Muscle of leg (tissue), 16 donors: ENCODE measurements at places on chromosomes 6 and 20. TPM values are rescaled to one million over a fixed set of nuclear protein-coding genes. Genes with fewer than 3 reads are reported as not detected.

CAGE1 gene
- 0.04 TPM for total RNA-seq

IPCEF1 gene
- 1.4 TPM for total RNA-seq

SNAP91 gene
- 2.3 TPM for total RNA-seq

ZSWIM1 gene
- 5.1 TPM for total RNA-seq

EMILIN3 gene
- total RNA-seq: 46.1 TPM

OTOR gene
- 0.35 TPM for total RNA-seq

TRIM38 gene
- 4.8 TPM for total RNA-seq

DNA sequence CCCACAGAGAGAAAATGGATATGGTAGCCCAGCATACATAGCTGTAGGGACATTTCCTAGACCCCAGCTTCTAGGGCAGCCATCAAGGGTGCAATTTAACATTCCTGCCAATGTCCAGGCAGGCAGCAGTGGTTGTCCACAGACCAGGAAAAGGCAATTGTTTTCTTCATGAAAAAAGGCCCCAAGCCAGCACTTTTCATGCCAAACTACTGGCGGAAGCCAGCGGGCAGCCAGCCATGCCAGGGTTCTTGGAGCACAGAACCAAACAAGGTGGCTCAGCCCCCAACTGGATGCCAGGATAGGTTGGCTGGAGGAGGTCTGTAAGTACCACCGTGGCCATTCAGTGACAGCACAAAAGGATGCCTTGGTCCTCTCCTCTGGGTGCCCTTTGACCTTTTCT is 94.6 kb downstream of the BANF2 start:
- peaks cover 16% of the 10 kb centered on the region for H3K4me1 ChIP-seq
- H3K27ac ChIP-seq: no peak overlapping the region
- no peaks in the 10 kb centered on the region for H3K36me3 ChIP-seq
- no peaks in the 10 kb centered on the region for H3K27me3 ChIP-seq

GRCh38 chr6:19465760-19466159 is 371.4 kb upstream of the ID4 start:
- H3K36me3 ChIP-seq: no peaks in the 10 kb centered on the region
- H3K4me3 ChIP-seq: no peak overlapping the region
- peaks cover 3% of the 10 kb centered on the region for H3K4me1 ChIP-seq
- no peak for DNase-seq
- H3K27me3 ChIP-seq: no peaks in the 10 kb centered on the region

DNA sequence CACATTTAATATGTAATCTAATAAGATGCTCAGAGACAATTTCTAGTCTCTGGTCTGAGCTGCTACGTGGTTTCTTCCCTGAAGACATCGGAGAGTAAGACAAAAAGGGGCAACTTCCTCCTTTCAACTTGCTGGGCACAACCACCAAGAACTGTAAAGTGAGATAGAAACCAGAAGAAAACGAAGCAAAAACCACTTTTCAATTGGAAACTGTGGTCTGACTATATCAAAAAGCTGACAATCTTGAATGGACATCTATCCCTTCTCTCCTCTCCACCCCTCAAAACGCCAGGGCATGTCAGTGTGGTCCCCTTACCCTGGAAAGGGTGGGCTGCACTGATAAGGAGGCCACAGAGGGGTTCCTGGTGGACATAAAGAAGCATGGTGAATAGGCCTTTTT is 269.1 kb downstream of the CD83 start:
- no peak overlapping the region for H3K27ac ChIP-seq
- H3K36me3 ChIP-seq: no peaks in the 10 kb centered on the region
- H3K4me3 ChIP-seq: no peak overlapping the region
- H3K4me1 ChIP-seq: no peaks in the 10 kb centered on the region

DNA sequence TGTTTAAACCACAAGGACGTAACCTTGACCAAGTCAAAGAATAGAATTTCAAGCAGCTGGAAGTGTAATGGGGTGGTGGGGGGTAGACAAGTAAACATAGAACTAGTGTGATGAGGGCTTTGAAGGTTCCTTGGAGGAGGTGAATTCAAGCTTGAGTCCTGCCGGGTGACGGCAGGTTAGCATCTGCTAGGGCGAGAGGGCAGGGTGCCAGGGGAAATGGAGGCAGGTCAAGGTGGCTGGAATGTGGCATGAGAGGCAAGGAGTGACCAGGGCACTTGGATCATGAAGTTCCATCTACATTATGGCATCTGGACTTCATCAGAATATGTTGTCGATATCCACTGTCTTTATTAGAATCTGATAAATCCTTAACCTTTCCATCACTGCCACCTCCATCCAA is 207.5 kb upstream of the SLC35B3 start:
- H3K27me3 ChIP-seq: no peaks in the 10 kb centered on the region
- no peak overlapping the region for H3K27ac ChIP-seq
- no peak for DNase-seq
- no peaks in the 10 kb centered on the region for H3K36me3 ChIP-seq
- no peak overlapping the region for H3K4me3 ChIP-seq

- peaks cover 55% of the 10 kb centered on the region for H3K36me3 ChIP-seq
- DNase-seq: peak; percentile 38
- H3K27me3 ChIP-seq: no peaks in the 10 kb centered on the region
- H3K4me3 ChIP-seq: no peak overlapping the region
Observed at GRCh38 chr20:3307078-3307477, 68.1 kb upstream of the SLC4A11 start.

DNA sequence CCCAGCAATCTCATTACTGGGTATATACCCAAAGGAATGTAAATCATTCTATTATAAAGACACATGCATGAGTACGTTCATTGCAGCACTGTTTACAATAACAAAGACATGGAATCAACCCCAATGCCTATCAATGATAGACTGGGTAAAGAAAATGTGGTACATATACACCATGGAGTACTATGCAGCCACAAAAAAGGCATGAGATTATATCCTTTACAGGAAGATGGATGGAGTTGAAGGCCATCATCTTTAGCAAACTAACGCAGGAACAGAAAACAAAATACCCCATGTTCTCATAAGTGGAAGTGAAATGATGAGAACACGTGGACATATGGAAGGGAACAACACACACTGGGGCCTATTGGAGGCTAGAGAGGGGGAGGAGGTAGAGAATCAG is 115.7 kb downstream of the NUS1 start:
- H3K4me3 ChIP-seq: no peak overlapping the region
- no peaks in the 10 kb centered on the region for H3K27me3 ChIP-seq
- no peaks in the 10 kb centered on the region for H3K4me1 ChIP-seq
- no peak overlapping the region for H3K27ac ChIP-seq
- H3K36me3 ChIP-seq: no peaks in the 10 kb centered on the region
- DNase-seq: no peak

DNA sequence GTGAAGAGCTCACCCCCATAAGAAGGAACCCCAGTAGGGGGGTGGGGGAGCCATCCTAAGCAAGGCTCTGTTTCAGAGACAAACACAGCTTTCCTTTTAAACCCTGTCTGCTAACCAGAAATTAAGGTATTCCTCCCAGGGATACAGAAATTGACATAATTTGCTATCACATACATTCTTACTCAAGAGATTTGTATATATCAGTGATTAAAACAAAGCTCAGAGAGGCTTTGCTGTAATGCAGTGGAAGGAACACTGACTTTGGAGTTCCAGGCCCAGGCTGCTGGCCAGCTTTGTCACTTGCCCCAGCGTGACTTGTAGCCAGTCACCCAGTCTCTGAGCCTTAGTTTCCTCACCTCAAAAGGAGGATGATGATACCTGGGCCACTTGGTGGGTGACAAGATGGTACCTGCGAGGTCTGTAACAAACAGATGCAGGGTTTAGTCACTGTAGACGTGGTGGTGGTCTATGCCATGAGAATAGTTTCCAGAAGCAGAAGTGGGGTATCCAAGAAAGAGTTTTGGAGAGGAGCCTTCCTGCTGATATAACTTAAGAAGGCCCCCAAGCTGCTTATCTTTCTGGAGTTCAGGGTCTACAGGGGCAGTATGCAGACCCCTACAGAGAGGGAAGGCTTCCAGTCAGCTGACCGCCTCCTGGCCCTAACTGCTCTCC is 3.2 kb upstream of the FOXF2 start:
- no peak overlapping the region for H3K4me3 ChIP-seq
- no peak overlapping the region for H3K27ac ChIP-seq
- H3K36me3 ChIP-seq: no peaks in the 10 kb centered on the region
- peaks cover 93% of the 10 kb centered on the region for H3K27me3 ChIP-seq

- peak; percentile 76 for DNase-seq
- no peaks in the 10 kb centered on the region for H3K36me3 ChIP-seq
- H3K27me3 ChIP-seq: no peaks in the 10 kb centered on the region
- no peak overlapping the region for H3K4me3 ChIP-seq
- no peak overlapping the region for H3K27ac ChIP-seq
- H3K4me1 ChIP-seq: no peaks in the 10 kb centered on the region
Observed at GRCh38 chr6:142686507-142686887, 258.5 kb downstream of the HIVEP2 start.

- H3K27me3 ChIP-seq: no peaks in the 10 kb centered on the region
- H3K4me1 ChIP-seq: peaks cover 25% of the 10 kb centered on the region
- no peak overlapping the region for H3K4me3 ChIP-seq
Observed at GRCh38 chr6:38169221-38169976, 349.9 kb downstream of the ZFAND3 start.

DNA sequence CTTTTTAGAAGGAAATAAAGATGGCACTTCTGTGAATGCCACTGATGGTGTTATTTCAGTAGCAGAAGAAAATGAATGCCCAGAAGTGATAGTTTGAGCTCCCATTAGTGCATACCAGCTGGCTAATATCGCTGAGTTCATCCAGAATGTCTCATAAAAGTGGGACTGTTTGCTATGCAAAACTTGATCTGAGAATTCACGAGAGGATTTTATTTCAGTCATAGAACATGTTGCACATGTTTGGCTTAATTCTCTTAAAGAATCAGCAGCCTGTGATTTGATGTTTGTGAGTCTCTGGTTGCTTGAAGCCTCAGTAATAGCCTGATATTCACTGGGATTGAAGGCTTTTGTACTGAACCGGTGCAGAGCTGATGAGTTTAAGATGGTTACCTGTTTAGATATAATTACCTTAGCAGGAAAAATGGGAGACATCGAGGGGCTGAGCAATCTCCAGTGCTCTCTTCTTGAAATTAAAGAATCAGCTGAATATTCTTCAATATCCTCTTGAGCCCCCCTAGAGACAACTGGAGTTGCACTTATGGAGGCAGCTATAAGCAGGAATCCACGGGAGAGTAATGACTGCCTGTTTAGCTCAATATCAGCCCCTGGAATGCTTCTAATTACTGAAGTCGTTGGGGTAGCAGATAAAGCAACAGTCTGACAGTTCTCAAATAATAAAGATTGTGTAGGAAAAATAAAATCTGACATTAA is 955.5 kb downstream of the PHF3 start:
- no peak overlapping the region for H3K4me3 ChIP-seq
- peak overlapping the region; percentile 60 for H3K27ac ChIP-seq
- DNase-seq: peak; percentile 72

- DNase-seq: no peak
- no peak overlapping the region for H3K27ac ChIP-seq
- H3K4me3 ChIP-seq: no peak overlapping the region
Observed at GRCh38 chr6:138196122-138196738, 22.1 kb downstream of the PBOV1 start.

DNA sequence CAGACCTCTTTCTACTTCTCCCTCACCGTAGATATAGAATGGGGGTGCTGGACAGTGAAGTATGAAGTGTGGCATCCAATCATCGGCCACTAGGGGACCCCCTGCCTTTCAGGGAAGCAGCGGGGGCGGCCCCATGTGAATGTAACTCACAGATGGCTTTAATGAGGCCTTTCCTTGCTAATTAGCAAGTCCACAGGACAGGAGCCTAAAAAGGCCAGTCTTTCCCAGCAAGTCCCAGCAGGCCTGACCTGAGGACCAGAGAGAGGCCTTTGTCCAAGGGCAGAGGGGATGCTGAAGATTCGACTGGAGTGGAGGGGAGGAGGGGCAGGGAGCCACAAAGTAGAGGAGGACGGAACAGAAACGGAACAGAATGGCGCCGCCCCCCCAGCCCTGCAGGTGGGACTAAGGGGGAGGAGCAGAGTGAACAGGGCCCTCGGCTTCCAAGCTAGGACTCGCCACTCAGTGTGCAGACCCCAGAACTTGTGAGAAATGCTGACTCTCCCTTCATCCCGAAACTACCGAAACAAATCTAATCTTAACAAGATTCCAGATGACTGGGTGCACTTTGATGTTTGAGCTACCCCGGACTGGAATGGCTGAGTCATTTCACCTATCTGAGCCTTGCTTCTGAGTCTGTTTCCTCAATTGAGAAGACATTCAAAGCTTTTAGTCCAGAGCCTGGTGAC is 5.8 kb downstream of the C6orf132 start:
- peaks cover 10% of the 10 kb centered on the region for H3K27me3 ChIP-seq
- H3K4me1 ChIP-seq: peaks cover 4% of the 10 kb centered on the region
- H3K27ac ChIP-seq: no peak overlapping the region
- DNase-seq: no peak

DNA sequence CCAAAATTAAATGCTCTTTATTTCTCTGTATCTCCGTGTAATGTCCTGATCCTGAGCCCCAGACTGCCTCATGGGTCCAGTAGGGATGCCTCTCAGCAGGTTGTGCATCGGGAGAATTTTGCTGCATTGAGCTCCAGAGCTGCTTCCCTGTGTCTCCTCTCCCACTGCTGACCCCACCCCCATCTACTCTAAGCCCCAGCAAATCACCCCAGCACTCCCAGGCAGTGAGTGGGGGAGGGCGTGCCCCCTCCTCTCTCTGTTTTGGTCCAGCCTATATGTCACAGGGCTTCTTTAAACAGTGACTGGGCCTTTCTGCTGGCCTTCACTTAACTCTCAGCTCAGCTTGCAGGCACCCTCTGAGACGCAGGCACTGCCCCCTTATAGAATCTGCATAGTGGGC is 228.8 kb upstream of the QKI start:
- no peaks in the 10 kb centered on the region for H3K36me3 ChIP-seq
- no peak overlapping the region for H3K27ac ChIP-seq
- no peak for DNase-seq
- no peaks in the 10 kb centered on the region for H3K27me3 ChIP-seq
- no peak overlapping the region for H3K4me3 ChIP-seq
- H3K4me1 ChIP-seq: peaks cover 8% of the 10 kb centered on the region

GRCh38 chr6:85026021-85026420 is 261.6 kb upstream of the TBX18 start:
- no peak for DNase-seq
- H3K27me3 ChIP-seq: no peaks in the 10 kb centered on the region
- H3K4me1 ChIP-seq: no peaks in the 10 kb centered on the region
- no peaks in the 10 kb centered on the region for H3K36me3 ChIP-seq
- no peak overlapping the region for H3K27ac ChIP-seq

GRCh38 chr20:48921883-48922820 is 641 bp downstream of the ARFGEF2 start:
- no peaks in the 10 kb centered on the region for H3K27me3 ChIP-seq
- no peak for DNase-seq
- H3K4me1 ChIP-seq: peaks cover 14% of the 10 kb centered on the region

DNA sequence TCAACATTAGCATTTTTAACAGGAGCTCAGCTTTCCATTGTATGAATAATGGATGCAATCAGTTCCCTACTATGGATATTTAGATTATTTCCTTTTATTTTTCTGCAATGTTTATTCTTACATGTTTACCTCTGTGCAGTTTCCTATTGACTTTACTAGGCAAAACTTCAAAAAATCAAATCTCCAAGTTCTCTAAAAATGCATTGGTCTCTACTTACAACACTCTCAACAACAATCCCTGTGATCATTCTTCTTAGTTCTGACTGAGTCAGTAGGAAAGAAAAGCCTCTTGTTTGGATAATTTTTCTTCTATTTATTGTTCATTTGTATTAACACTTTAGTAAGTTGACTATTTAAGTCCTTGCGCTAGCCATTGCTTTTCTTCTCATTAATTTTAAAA is 126.1 kb downstream of the KIF13A start:
- no peak for DNase-seq
- no peak overlapping the region for H3K4me3 ChIP-seq
- H3K36me3 ChIP-seq: peaks cover 2% of the 10 kb centered on the region
- no peaks in the 10 kb centered on the region for H3K27me3 ChIP-seq
